Stimulated activated CD8-positive, alpha-beta memory T cell treated with anti-CD3 and anti-CD28 coated beads, Interleukin-15, amount 100 ng/mL, for 1 hour (primary cell): ENCODE measurements at places on chromosomes 1 and 21.
A peak's percentile ranks its signal among the peaks of the same experiment; 100 is the strongest.

- DNase-seq = no peak
Measured at GRCh38 chr1:201562257-201562656, 23.3 kb downstream of the NAV1 start.

DNA sequence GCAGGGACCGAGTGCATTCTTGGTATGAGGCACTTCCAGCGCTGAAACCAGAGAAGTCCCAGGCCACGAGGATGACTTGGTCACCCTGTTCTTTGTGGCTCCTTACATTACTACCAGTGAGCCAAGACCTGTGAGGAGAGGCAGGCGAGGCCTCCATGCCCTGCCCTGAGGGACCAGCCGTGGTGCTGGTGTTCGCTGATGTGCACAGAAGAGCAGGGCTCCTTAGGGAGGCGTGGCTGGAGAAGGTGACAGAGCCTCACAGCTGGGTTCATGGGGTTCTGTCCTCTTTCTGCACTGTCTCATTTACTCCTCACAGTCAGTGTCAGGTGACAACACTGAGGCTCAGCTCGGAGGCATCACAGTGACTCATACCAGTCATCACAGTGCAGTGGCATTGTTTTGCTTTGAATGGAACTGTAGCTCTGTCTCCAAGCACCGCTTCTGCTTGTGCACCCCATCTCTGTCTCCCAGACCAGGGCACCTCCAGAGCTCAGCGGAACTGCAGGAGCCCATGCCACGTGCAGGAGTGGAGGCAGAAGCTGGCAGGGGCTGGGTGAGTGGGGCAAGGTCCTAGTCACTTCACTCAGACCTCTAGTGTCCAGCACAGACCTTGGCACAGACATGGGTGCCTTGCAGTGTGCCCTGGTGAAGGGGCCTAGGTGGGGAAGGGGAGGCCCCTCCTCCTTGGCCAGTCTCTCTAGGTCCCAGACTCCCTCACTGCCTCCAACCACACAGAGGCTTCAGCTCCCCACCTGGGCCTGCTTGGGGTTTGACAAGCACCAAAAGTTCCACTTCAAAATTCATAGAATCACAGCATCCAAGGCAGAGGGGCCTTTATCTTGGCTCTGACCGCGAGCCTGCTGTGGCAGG lies 310.9 kb downstream of the MATN1 start:
- no peak for DNase-seq

DNA sequence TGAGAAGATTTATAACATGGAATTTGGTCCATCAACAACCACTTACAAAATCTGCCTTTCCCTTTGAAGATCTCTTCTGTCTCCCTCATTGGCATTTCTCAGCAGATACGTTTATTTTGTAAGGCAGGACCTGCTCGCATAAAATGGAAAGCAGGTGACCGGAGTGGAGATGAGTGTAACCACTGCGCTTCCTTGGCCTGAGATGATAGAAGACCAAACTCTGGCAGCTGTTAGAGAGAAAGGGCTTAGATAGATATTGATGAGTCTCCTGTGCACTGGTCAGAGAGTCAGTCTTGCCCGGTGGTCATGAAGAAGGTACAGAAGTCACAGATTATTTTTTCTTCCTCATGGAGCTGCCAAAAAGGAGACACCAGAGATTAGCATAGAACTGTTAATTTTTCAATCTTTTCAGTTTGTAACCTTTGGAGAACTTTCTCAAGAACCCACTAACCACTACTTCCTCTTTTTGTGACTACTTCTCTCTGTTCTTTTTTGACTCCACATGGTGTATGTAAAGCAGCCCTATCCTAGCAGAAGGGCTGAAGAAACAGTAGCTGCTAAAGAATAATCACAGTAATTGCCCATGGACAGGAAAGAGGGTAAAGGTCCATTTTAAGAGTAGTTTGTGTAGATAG lies 47.6 kb downstream of the FCRL3 start:
- DNase-seq = no peak

- DNase-seq = peak; percentile 55
Measured at GRCh38 chr1:206684478-206685333, at the start of gene MAPKAPK2. MAPKAPK2 (plus strand) TSS chr1:206684905; CDS start chr1:206685230, 325 bp downstream.

DNA sequence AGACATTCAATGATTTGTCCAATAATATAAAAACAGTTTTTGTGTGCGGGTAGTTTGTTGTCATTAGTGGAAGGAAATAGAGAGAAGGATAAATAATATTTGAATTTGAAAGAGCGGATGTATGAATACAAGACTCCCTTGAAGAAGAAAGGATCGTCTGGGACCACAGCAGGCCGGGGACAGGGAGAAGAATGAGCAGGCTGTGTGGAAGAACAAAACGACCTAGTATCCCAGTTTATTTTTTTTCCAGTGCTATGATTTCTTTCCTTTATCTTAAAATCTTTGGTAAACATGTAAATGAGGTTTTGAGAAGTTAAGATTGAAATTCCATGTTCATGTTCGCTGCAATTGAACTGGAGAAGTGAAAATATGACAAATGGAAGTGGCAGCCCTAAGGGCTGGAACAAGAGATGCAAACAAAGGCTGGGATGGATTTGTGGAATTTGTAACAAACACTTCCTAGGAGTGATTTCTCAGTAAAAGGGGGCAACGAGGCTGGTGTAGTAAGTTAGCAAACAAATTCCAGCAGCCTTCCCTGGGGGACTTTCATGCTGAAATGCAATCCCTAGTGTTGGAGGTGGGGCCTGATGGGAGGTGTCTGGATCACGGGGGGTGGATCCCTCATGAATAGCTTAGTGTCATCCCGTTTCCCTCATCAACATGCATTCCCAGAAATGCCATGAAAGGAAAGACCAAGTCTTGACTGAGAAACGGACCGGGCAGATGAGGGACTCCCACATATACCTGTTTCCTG lies 10.2 kb upstream of the IFI16 start:
- DNase-seq = no peak
